ENCODE measurements at places on chromosomes 1 and 21.

- no peak for DNase-seq
Measured at GRCh38 chr1:161261261-161262235, 3.0 kb downstream of the PCP4L1 start.

DNA sequence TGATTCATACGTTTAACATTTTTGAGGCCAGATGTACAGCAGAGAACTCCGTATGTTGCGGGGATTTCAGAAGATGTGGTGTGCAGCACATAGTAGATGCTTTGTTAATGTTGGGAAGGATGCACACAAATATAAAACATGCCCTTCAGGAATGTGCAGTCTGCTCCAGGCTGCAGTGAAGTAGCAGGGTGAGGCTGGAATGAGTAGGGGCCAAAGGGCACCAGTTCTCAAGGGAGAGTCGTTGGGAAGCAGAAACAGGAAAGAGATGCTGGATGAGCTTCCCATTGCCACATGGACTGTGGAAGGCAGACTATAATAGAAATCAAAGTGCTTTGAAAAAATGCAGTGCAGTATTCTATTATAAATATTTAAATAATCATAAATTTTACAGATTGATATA, 126.9 kb downstream of the NOS1AP start:
- DNase-seq: no peak

GRCh38 chr1:14941864-14942263, 211.7 kb upstream of the TMEM51 start:
- no peak for DNase-seq

- DNase-seq: no peak
Measured at GRCh38 chr1:42334240-42335049, 590 bp downstream of the FOXJ3 start.

- DNase-seq: peak; percentile 42
Measured at GRCh38 chr1:233440951-233441401, 113.5 kb downstream of the MAP3K21 start.

DNA sequence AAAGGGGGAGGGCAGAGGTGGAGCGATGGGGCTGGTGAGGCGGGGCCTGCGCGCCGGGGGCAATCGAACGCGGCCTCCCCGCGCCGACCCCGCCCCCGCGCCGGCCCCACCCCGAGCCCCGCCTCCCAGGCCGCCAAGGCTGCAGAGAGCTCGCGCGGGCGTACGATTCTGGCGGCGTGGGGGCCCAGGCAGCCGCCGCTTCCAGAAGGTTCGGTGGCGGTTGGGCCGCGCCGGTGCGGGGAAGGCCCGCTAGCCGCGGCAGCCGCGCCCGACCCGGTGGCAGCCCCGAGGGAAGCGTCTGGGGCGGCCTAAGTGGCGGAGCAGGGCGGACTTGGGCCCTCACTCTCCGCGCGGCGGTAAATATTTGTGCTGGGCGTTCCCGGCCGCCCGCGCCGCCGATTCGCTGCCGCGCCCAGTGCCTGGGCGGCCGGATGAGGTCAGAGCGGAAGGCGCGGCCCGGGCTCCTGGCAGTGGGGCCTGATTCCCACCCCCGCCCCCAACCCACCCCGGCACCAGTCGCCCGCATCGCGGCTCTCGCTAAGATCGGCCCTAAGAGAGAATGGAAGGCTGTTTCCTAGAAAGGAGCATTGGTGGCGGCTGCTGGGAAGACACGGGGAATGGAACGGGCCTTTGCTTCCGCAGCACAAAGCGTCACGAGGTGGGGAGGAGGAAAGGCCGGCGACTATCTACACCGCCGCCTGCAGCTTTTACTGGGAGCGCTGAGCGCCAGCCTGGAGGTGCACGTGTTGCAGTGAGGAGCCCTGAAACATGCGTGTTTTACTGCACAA, at the start of gene ACOT7:
ACOT7 (minus strand) TSS at position 368 of the 788 bp plus-strand sequence. CDS start 368 bp downstream, outside the sequence.
- DNase-seq: peak; percentile 84

Data from CD4-positive, alpha-beta T cell (primary cell).